ENCODE measurements at places on chromosomes 2 and 18. TPM values are rescaled to one million over a fixed set of nuclear protein-coding genes. Genes with fewer than 3 reads are reported as not detected.

DNA sequence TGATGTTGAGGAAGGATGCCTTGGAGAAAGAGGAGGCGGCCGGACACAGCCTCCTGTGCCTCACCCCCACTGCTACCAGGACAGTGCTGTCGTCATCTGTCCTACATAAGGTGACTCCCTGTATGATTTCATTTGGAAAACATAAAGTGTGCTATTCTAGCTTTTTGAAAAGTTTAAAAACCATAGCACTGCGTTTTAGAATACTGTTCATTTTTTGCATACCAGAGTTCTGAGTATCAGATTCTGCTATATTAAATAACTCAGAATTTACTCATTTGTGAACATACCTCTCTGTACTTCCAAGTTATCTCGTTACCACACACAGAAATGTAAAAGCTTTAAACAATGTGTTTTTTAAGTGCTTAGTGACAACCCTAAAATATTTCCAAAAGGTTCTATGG, 302.9 kb downstream of the LRRTM1 start:
- H3K27me3 ChIP-seq = no peaks in the 10 kb centered on the region
- DNase-seq = no peak
- no peaks in the 10 kb centered on the region for H3K36me3 ChIP-seq
- no peaks in the 10 kb centered on the region for H3K4me1 ChIP-seq
- no peak overlapping the region for H3K4me3 ChIP-seq

DNA sequence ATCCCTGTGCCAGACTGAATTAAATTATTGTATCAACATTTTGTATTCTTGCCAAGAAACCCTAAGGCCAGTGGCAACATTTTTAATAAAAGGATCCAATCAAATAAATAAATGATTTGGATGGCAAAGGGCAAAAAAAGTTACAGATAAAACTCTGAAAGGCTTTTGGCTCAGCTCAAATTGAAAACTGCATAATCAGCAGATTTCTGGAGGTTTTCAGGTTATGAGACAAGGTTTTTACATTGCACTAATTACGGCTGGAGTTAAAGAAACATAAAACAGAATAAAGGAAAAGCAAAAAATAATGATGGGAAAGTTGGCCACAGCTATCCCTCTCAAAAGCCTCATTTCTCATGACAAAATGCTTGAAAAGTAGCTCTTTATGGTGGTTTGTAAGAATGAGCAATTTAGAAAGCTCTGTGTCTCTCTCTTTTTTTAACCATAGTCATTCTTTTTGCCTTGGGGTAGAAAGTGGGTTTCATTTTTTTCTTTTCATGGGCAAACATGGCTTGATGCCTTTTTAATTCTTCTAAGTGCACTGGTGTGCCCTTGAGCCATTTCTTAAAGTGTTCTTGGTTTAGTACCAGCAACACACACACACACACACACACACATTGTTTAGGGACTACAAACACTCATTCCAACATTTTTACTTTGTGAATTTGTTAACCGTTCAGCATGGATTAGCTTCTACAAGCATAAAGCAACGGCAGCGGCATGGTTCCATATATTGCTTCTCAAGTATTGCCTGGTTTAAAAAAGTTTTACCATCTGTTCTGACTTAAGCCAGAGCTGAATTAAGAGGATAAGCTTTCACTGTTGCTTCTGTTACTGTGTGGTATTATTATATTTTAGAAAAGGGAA, 747.1 kb upstream of the FSHR start:
- H3K27ac ChIP-seq = no peak overlapping the region
- H3K27me3 ChIP-seq = no peaks in the 10 kb centered on the region
- no peak for DNase-seq
- no peaks in the 10 kb centered on the region for H3K4me1 ChIP-seq
- no peak overlapping the region for H3K4me3 ChIP-seq
- H3K36me3 ChIP-seq = no peaks in the 10 kb centered on the region

GRCh38 chr2:200479692-200480265, 30.1 kb downstream of the KCTD18 start:
- DNase-seq = peak; percentile 24
- peaks cover 25% of the 10 kb centered on the region for H3K4me1 ChIP-seq
- H3K36me3 ChIP-seq = peaks cover 18% of the 10 kb centered on the region
- H3K27me3 ChIP-seq = no peaks in the 10 kb centered on the region
- no peak overlapping the region for H3K4me3 ChIP-seq

GRCh38 chr2:10042301-10043161, 819 bp upstream of the KLF11 start:
- H3K4me1 ChIP-seq = peaks cover 10% of the 10 kb centered on the region
- no peaks in the 10 kb centered on the region for H3K27me3 ChIP-seq
- H3K4me3 ChIP-seq = peak overlapping the region; percentile 92
- peak overlapping the region; percentile 84 for H3K27ac ChIP-seq

SS18 gene
- 99.1 TPM for total RNA-seq

TEX261 gene
- 64.9 TPM for total RNA-seq

Measured in Panc1 (cell line).